ENCODE measurements at places on chromosomes 3 and 15.

- no peak for DNase-seq
Observed at GRCh38 chr3:112087746-112088145, 1.6 kb downstream of the C3orf52 start.

DNA sequence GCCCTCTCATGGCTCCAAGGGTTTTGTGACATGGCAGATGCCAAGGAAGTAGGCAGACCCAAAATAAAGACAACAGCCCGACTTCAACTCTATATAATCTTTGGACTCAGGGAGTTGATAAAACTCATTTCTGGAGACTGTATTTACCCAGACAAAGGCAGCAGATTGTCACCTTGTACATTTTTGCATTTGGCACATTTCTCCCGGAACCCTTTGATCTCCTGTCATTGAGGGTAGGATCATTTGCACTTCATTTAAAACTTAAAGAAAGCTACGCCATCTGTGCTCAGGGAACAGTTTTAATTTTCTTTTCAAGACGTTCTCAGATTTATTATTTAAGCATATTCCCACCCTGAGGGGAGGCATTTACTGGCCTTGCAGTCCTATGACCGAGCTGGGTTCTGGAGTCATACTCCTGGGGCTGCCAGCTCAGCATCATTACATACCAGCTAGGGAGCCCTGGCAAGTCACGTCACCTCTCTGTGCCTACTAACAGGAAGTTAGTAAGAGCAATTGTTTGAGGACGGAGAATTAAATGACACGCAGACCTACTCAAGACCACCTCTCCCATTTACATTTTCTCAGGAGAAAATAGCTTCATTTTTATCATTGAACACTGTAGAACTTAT, 5.9 kb downstream of the CDCP1 start:
- no peak for DNase-seq

GRCh38 chr3:192366916-192367315, 360.4 kb downstream of the FGF12 start:
- no peak for DNase-seq

GRCh38 chr3:157417247-157417646, 19.4 kb upstream of the PTX3 start:
- no peak for DNase-seq

DNA sequence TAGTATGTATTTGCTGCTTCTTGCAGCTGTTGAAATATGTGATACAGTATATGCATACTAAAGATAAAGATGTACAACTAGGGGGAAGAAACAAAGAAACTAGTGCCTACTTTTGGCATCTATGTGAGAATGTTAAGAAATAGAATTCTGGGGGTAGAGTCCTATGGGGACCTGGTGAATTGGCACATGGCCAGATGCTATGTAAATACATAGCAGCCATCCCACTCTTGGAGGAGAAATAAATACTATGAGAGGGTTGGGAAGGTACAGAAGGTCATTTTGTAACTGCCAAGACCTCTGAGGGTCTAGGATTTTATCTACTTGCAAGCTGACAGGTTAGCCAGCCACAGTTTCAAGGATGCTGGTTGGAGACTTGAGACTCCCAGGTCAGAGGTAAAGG, 298.3 kb upstream of the TBL1XR1 start:
- DNase-seq, result no peak

DNA sequence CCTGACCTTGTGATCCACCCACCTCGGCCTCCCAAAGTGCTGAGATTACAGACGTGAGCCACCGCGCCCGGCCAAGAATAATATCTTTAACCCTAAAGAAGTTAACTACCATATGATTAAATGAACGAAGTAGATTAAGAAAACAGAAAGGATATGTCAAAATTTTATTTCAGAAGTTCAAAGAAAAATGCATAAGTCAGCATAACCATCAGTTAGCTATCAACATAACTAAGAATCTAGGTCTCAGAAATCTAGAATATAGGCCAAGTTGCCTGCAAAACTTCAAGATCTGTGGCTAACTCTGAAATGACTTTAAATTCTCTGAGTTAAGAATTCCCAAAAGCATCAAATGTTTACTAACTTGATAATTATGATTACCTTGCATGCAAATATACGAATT, 38.0 kb downstream of the INO80 start:
- no peak for DNase-seq

DNA sequence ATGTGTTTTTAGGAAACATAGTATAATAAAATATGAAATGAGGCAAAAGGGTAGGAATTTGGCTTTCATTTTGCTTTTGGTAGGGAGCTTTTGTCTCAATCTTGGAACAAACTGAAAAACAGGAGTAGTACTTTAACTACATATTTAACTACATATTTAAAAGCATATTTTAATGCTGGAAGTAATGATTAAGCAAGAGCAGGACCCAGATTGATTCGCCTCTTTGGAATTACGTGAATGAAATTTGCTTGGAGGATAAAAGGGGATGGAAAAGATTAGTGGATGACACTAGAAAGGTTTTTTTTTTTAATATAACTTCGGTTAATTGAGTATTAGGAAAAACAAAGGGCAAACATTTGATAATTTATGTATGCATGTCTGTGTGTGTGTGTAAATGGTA, 11.2 kb upstream of the TMEM212 start:
- DNase-seq, result no peak

GRCh38 chr3:138347960-138348753, at the start of gene MRAS:
Gene MRAS, plus strand, starts transcription at chr3:138348579. Its CDS starts 24,305 bp downstream, at chr3:138372884.
- DNase-seq, result no peak

DNA sequence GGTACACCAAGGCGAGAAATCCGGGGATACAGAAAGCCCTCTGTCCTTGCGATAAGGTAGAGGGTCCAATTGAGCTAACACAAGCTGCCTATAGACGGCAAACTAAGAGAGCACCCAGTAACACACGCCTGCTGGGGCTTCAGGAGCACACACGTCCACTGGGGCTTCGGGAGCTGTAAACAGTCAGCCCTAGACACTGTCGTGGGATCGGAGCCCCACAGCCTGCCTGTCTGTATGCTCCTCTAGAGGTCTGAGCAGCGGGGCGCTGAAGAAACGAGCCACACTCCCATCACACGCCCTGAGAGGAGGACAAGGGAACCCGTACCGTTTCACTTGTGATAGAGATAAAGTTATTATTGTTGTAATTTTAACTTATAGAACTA, 486 bp downstream of the SAMMSON start:
- no peak for DNase-seq

DNA sequence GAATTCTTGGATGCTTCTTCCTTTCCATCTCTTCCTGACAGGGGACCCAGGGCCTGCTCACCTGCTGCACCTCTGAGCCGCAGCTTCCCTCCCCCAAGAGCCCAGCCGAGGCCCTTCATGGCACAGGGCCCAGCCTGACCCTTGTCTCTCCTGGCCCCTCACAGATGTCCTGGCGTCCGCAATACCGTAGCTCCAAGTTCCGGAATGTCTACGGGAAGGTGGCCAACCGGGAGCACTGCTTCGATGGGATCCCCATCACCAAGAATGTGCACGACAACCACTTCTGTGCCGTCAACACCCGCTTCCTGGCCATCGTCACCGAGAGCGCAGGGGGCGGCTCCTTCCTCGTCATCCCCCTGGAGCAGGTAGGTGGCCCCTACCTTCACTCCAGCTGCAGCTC, 66.2 kb downstream of the CORO2B start:
- no peak for DNase-seq

DNA sequence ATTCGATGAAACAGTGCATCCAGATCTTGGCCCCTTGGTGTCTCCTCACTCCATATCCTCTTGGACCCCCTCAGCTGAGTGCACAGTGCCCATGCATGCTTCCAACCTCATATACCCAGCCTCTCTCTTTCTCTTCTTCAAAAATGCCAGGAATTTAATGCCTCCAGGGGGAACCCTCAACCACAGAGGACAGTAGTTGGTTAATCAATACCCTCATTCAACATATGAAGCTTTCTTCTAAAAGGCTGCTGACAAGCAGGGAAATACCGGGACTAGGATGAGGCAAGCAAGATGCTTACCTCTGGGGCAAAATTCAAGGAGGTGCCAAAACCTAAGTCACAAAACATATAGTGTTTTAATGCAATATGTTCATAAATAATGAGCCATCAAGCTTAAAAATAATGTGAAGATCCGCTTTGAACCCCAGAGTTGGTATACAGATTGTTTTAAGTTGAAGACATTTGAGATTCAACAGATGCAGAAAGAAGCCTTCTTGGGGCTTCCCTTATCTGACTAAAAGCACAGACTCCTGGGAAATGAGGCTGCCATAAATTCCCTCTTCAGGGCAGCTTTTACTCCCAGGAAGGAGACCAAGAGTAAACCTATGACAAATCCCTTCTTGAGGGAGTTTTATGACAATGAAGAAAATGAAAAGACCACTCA, 48.2 kb upstream of the FHIT start:
- DNase-seq, result no peak

GRCh38 chr3:186625600-186626042, 12.8 kb downstream of the AHSG start:
- DNase-seq, result no peak

DNA sequence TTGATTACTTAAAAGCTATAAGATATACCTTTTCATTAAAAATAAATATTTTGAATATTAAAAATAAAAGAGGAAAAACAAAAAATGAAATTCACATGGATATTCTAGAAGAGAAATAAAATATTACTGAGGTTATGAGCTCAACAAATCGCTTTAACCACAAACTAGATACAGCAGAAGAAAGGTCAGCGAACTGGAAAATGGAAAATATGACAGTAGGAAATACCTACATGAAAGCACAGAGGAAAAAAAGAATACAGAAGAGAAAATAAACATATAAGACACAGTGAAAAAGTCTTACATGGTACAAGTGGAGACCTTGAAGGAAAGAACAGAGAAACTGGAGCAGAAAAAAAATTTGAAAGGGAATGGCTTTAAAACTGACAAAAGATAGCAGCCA, 33.2 kb downstream of the SCAPER start:
- DNase-seq, result no peak

DNA sequence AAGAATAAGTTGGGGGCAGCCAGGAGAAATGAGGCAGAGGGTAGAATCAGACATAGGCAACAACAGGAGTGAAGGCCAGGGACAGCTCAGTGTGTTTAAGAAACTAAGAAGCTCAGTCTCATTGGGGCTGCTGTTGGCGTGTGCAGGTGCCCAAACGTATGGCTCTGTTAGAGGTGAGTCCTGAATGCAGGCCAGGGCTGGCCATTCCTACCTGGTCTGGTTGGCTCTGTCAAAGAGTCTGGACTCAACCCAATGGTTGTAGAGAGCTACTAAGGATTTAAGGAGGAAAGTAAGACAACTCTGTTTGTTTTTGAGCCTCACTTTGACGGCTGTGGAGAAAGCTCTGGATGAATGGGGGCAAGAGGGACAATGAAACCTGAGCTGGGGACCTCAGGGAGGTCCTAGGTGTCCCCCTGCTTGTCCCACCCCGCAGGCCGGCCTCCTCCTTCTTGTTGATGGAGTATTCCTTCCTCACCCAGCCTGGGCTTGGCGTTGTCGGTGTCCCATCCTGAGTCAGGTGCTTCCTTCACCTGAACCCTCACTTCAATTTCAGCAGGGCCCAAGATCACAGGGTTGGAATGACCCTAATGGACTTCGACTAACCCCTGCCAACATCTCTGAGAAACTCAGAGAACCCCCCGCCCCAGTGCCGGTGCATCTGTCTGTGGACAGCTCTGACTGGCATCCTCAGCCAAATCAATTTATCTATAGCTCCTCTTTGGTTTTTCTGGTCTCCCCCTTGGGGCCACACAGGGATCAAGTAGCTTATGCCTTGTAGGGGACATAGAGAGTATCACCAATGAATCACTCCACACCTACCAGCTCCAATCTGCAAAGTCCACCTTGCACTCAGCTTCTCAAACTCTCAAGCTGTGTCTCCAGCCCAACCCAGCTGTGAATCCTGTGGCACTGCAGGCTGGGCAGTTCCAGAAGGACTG, 8.3 kb downstream of the ITGA11 start:
- DNase-seq, result no peak

DNA sequence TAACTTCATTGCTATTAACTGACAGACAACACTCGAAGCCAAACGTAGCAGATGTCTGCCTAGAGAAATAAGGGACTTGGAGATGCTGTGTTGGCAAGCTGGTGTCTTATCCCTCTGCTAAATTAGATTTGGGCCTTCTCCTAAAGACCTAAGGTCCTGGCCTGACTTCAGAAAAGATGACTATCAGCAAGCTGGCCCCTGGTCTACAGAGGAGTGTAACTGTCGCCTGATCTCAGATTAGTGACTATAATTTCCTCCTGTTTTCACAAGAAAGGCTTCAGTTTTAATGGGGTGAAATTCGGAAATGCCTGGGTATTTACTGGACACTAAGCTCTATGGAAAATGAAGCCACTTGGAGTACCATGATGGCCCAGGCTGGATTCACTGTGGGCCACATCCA, 53.1 kb upstream of the SLC7A14 start:
- DNase-seq, result no peak

All from activated B cell treated with CpG ODN at 0.5 μM for 24 hours (primary cell).